T-helper 17 cell (primary cell): ENCODE measurements at places on chromosomes 3 and 15.

GRCh38 chr3:192639987-192640386 lies 87.4 kb downstream of the FGF12 start:
- no peak for DNase-seq

DNA sequence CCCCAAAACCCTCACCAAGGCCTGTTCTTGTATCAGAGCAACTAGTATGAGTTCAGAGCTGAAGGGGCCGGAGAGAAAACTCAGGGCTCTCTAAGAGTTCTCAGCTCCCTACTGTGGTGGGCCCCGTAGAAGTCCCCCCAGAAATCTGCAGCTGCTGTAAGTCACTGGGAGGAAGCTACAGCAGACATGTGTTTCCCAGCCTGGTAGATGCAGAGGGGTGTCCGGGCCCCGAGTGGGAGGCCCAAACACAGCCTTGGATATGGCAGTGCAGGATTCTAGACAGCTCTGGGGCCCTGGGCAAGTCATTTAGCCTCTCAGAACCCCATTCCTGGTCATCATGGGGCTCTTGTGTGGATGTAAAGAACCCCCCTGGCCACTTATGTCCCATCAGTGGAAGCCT lies 39.2 kb upstream of the CSPG4 start:
- no peak for DNase-seq

DNA sequence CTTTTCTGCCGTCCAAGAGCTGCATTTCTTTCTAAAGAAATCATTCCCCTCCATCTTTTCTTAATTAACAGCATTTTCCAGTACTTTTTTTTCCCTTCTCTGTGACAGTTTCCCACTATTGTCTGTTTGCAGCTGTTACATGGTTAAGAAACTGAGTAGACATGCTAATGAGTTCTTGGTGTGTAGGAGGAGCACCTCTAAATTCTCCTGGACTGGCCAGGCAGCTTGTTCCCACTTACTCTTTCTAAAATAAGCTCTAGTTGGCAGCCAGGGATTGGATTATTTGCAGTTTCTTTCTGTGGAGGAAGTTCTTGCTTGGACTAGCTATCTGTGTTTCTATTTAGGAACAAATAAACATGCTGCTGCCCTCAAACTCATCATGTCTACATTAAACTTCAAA lies 235.1 kb upstream of the GAP43 start:
- no peak for DNase-seq

DNA sequence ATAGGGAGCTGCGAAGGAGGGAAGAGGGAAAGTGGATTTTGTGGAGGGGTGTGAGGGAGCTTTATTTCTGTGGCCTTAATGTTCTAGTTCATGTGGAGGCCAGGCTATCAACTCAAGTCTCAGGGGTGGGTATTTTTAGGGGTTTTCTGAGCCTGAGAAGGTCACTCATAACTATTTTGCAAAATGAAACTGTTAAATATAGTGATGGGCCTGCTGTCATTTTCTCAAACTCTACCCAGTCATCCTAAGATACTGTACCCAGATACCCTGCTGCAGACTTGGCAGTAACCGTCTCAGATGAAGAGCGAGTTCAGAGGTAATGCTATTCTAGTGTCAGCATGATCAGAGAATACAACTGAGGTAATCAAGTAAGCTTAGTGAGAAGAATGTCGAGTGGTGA lies 545.0 kb upstream of the TBL1XR1 start:
- DNase-seq: no peak

DNA sequence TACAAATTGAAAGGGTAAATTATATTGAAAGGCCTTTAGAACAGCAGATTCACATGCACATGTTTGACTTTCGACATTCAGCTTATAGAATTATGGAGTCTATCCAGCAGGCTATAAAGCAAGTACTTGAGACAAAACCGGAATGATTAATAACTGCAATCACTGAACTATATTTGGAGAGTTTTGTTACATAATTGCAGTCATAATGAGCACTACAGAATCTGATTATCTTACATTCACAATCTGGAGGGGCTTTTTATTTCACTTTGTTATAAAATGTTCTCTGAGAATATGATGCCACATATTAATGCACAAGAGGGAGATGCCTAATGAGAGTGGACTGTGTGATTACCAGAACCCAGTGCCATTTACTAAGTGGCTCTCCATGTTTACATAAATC lies 64.3 kb downstream of the NSUN3 start:
- no peak for DNase-seq

DNA sequence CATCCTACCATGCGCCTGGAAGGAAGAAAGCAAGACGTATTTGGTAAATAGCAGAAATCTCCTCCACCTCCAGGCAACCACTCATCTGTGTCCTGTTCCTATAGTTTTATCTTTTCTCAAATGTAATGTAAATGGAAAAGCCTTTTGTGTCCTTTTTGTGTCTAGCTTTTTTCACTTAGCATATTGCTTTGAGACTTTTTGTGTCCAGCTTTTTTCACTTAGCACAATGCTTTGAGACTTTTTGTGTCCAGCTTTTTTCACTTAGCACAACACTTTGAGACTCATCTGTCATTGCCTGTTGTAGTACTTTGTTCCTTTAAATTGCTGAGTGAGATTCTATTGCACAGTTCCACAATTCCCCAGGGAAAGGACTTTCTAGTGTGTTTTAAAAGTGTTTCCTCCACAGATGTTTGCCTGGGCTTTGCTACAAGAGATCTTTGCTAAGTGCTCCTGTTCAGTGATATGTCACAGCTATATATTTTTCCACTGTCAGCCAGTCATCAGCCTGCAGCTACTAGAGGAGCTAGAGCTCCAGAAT lies 27.9 kb upstream of the MUC13 start:
- no peak for DNase-seq
